ENCODE measurements at places on chromosomes 6 and 20.

DNA sequence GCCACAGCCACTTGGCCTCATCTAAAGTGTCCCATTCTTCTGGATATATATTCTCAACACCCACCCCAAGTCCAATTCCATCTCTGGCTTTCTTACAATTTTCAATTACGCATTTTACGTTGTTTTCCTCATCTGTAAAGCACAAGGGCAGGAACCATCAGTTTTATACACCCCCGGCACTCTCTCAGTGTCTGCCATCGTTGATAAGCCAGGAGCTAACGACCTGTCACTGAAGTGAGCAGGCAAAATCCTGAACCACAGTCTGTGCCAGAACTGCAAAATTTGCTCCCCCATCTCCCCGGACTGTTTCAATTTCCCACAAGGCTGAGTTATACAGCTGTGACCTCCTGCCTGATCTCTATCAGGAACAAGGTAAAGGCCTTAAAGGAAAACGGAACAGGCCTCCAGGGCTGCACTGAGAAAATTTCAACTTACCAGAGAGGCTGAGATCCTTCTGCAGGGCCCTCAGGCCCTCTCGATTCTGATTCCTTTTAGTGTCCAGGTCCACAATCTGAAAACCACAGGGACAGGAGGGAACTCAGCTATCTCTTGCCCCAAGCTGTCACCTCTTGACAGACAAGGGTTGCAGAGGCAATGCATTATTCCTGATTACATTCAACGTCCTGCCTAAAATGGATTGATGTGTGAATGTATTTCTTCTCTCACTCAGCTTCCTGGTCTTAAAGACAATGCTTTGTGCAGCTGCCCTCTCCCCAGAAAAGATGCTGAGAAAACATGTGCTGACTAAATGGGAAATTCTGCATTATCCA is 1.8 kb downstream of the PDRG1 start:
- no peak for DNase-seq

- no peak for DNase-seq
Measured at GRCh38 chr6:26067367-26067766, 19.9 kb upstream of the HFE start.

GRCh38 chr20:49692941-49693340 is 20.7 kb downstream of the B4GALT5 start:
- no peak for DNase-seq

GRCh38 chr20:14453259-14453658 is 115.8 kb upstream of the FLRT3 start:
- DNase-seq = no peak

- DNase-seq = no peak
Measured at GRCh38 chr20:24933266-24933908, 15.7 kb upstream of the CST7 start.

DNA sequence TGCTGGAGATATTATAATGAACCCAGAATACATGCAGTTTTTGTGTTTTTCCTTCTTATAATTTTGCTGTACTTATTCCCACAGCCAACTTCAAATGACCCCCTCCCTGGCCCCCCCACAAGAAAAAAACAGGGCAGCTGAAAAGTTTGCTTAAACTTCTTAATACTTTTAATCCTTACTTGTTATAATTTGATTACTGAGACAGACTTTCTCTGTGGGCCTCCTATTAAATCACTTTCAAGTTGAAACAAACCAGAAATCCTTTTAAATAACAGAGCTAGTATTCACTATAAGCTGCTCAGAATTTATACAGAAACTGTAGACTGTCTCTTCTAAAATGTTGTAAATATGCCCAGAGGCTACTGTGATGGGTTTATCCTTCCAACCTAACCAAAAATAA is 106.3 kb downstream of the CENPW start:
- DNase-seq = no peak

DNA sequence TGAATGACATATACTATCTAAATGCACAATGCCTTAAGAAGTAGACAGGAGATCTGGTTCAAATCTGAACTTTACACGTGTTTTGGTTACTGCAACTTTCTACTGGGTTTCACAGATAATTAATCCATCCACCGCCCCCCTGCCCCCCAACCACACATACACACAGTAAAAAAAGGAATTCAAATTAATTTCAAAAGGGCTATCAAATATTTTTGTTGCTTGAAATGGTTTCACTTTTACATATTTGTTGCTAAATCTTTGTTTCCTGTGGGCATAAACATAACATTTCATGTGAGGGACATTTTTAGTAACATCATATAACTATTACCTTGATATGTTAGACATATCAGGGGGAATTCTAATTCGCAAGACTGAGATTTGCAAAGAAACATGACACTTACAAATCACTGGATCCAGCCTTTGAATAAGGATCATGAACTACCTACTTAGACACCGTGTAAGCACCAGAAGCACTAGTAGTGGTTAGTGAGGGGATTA is 7.5 kb downstream of the NEDD9 start:
- DNase-seq = no peak

DNA sequence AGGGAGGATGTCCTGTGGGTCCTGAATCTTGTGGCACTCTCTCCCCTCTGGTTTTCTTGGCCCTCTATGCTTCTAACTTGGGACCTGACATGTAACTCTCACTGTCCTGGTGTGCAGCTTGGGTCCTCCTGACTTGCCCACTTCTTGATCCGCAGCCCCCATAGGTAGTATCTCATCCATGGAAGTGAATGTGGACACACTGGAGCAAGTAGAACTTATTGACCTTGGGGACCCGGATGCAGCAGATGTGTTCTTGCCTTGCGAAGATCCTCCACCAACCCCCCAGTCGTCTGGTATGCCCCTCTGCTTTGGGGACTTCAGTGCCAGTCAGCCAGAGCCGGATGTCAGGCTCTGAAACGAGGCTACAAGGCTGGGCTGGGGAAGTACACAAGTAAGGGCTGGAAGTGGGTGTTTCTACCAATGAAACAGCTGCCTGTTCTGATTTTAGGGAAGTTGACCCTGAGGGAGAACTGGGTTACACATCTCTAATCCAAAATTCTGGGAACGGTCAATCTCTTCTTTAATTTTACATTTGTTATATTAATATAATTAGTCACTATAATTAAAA is 641 bp downstream of the DBNDD2 start:
- no peak for DNase-seq

DNA sequence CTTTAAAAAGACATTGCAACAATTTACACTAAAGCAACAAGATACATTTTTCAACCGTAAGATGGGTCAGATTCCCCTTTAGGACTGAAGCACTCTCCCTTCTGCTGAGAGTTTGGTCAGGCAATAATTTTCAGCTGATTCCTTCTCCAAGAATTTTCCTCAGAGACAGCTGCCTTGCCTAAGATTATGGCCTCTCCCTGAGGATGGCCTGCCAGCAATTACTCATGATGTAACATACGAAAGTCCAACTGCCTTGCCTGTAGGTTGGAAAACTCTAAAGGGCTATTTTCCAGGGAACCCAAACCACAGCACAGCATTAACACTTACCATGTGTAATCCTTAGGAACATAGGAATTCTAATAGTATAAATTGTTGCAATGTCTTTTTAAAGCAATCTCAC is 229.1 kb upstream of the FLRT3 start:
- DNase-seq = no peak

GRCh38 chr6:11155589-11155988 is 44.1 kb upstream of the ERVFRD-1 start:
- DNase-seq = no peak

DNA sequence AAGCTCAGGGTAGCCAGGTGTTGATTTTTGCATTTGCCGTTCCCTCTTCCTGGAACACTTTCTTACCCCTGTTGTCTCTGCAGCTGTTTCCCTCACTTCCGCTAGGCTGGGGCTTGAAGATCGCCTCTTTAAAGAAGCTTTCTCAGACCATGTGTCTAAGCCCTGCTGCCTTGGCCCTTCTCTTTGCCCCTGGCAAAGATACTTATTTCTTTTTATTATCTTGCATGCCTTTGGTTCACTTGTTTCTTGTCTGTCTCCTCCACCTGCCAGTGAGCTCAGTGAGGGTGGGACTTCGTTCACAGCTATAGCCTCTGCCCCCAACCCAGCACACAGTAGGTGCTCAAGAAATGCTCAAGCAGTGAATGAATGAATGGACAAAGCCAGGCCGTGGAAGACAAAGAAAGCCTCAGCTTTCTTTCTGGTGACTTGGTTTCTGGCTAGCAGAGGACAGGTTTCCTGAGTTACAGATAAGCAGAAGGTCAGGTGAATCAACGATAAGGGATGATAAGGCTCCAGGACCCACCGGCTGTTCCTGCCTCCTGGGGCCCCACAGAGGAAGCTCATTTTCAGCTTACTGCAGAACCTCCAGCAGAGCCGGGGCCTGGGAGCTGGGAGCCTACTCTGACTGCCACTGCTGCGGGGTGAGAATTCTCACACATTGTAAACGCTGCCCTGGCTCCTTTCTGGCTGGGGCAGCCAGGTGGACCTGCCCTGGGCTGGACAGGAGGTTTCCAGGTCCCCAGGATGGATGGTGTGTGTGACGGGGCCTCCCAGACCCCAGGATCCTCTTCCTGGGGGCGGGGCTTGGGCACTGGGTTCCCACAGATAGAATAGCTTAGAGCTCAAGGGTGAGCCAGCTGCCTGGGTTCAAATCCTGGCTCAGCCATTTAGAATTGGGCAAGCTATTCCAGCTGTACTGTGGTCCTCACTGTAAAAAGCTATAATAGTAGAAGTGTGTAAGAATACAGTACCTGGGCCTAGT is 29.8 kb downstream of the SNAI1 start:
- DNase-seq = no peak

Data from right forelimb (tissue), 1 donor.